ENCODE measurements at places on chromosomes 2 and 18. TPM values are rescaled to one million over a fixed set of nuclear protein-coding genes. Genes with fewer than 3 reads are reported as not detected.
A peak's percentile ranks its signal among the peaks of the same experiment; 100 is the strongest.

TGIF1 gene
- 122 TPM for total RNA-seq

SNORC gene
- total RNA-seq, result 0.63 TPM

AQP4 gene
- total RNA-seq, result not detected

ESPNL gene
- total RNA-seq, result 1.5 TPM

ARHGAP15 gene
- not detected for total RNA-seq

KCNG2 gene
- total RNA-seq, result not detected

PDE11A gene
- total RNA-seq, result 0.86 TPM

DNA sequence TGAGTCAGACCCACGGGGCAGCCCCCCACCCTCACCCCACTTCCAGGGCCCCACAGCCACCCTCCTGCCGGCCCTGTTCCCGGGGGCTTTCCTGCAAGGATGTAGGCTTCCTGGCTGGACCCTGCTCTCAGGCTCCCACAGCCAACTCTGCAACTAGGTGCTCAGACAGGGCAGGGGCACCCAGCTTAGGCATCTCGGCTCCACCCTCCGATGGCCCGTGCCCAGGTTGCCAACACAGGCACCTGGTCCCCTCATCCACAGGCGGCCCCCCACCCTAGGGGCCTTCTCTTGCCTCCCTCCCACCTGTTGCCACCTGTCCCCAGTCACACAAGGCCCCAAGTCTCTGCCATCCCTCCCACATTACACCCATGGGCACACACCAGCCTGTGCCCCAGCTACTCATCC, 34.6 kb downstream of the HS6ST1 start:
- H3K27me3 ChIP-seq, result no peaks in the 10 kb centered on the region
- no peaks in the 10 kb centered on the region for H3K36me3 ChIP-seq
- no peak for DNase-seq
- no peak overlapping the region for H3K4me3 ChIP-seq
- no peak overlapping the region for H3K27ac ChIP-seq

DNA sequence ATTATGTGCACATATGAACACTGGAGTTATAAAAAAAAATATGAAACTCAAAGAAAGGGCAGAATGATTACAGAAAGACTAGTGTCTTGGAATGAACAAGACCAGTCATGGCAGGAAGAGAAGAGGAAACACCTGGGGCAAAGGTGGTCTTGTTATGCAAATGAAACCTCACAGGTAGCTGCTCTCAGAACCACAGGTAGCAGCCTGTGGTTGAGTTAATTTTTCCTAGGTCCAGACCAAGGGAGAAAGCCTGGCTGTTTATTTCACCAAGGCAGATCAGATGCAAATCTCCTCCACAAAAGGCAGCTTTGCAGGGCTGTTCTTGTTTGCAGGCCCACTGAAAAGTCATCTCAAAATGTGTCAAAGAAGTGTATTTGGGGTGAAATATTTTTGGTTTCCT, 785.8 kb downstream of the RNF144A start:
- peaks cover 18% of the 10 kb centered on the region for H3K4me1 ChIP-seq
- no peaks in the 10 kb centered on the region for H3K36me3 ChIP-seq
- no peak overlapping the region for H3K27ac ChIP-seq

DNA sequence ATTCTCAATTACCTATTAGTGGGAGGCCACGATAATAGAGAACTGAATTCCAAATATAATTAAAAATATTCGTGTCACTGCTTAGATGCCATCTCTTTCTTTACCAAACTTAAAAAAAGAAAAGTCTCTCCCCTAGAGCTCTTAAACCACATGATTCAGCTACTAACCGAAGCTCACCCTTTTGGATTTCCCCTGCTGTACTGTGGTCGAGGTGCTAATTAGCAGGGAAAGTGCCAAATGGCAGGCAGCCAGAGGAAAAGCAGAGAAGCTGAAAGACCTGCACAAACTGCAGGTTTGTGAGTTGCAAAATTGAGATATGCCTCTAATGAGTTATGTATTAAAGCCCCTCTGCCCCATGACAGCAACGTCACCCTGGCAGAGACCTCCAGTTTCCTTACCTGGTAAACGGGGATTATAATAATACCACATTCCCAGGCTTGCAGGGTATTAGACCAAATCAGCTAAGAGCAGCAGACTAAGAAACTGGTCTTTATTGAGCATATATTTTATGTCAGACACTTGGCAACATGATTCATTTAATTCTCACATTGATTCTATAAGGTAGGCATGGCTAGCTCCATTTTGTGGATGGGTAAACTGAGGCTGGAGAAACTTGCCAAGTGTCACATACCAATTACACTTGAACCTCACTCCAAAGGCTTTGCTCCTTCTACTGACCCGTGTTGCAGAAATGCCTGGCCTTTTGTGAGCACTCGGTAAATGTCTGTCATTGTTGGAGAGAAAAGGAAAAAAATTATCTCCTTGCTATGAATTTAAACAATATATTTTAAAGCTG, 259.7 kb downstream of the LPIN1 start:
- no peak overlapping the region for H3K27ac ChIP-seq
- H3K4me1 ChIP-seq, result no peaks in the 10 kb centered on the region
- no peaks in the 10 kb centered on the region for H3K36me3 ChIP-seq
- no peak for DNase-seq

- H3K36me3 ChIP-seq, result no peaks in the 10 kb centered on the region
- H3K4me3 ChIP-seq, result no peak overlapping the region
- H3K4me1 ChIP-seq, result no peaks in the 10 kb centered on the region
- DNase-seq, result peak; percentile 32
- no peak overlapping the region for H3K27ac ChIP-seq
Measured at GRCh38 chr2:20781656-20782265, 41.1 kb downstream of the LDAH start.

DNA sequence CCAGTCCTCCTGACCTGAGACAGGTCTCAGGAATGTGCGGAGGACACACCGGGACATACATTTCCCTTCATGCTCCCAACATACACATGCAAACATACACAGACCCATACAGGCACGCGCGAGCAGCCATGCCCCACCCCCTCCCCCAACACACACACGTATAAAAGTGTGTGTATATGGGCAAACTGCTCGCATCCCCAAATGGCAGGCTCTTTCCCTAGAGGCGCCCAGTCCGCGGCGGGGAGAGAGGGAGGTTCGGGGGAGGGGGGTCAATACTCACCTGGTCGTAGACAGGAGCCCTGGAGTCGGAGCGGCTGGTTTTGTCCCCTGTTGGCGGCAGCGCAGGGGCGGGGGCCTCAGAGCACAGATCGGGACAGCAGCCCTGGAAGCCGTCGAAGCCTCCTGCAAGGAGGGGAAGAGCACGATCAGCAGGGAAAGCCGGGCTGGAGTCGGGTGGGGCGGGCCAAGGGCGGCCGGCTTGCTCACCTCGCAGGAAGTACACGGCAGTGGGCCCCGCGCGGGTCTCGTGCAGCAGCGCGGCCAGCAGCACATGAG, 682 bp downstream of the DUSP2 start:
- no peak for DNase-seq
- no peaks in the 10 kb centered on the region for H3K27me3 ChIP-seq
- H3K4me3 ChIP-seq, result peak overlapping the region; percentile 69
- H3K4me1 ChIP-seq, result peaks cover 9% of the 10 kb centered on the region
- no peaks in the 10 kb centered on the region for H3K36me3 ChIP-seq

DNA sequence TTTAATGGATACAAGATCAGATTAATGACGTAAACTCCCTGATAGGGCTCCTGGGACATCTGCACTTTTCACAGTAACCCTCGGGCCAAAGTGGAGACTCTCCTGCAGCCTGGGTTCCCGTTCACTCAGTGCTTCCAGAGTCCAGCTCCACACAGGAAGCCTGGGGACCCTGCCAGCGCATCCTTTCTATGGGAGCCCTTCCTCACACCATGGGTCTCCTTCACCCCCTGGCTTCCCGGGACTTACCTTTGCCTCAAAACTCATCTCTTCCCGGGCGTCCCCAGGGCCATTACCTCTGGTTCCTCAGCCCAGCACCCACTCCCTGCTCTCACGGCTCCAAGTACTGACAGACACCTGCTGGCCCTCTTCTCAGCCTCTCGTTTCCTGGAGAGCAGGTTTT, 40.7 kb upstream of the KLF11 start:
- H3K36me3 ChIP-seq, result no peaks in the 10 kb centered on the region
- no peak for DNase-seq
- H3K4me1 ChIP-seq, result peaks cover 5% of the 10 kb centered on the region

DNA sequence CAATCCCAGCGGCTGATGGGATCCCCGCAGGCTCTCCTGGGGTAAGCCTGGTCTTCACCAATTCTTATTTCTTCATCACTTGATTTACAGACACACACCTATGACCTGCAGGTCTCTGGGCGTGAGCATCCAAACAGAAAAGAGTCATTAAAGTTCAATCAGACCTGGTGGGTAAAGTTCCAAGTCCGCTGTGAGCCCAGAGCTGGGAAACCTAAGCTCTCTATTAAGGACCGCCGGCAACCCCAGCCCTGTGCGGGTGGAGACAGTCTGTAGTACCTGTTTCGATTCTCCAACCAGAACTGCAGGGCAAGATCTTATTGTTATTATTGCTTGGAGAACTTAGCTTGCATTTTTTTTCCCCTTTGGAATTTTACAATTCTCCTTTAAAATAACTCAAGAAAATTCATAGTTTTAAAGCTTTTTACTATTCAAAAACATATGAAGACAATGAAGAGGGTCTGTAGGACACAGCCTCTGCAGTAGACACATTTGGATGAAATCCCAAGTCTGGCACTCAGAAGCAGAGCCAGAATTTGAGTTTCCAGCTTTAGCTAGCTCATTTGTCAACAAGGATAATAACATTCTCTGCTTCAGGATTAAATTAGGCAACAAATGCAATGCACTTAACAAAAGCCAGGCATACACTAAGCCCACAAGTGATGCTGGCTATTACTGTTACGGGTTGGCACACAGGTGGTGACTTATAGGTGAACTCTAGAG, 376.4 kb downstream of the INSIG2 start:
- DNase-seq, result no peak
- no peaks in the 10 kb centered on the region for H3K36me3 ChIP-seq
- no peaks in the 10 kb centered on the region for H3K4me1 ChIP-seq
- H3K27ac ChIP-seq, result no peak overlapping the region

DNA sequence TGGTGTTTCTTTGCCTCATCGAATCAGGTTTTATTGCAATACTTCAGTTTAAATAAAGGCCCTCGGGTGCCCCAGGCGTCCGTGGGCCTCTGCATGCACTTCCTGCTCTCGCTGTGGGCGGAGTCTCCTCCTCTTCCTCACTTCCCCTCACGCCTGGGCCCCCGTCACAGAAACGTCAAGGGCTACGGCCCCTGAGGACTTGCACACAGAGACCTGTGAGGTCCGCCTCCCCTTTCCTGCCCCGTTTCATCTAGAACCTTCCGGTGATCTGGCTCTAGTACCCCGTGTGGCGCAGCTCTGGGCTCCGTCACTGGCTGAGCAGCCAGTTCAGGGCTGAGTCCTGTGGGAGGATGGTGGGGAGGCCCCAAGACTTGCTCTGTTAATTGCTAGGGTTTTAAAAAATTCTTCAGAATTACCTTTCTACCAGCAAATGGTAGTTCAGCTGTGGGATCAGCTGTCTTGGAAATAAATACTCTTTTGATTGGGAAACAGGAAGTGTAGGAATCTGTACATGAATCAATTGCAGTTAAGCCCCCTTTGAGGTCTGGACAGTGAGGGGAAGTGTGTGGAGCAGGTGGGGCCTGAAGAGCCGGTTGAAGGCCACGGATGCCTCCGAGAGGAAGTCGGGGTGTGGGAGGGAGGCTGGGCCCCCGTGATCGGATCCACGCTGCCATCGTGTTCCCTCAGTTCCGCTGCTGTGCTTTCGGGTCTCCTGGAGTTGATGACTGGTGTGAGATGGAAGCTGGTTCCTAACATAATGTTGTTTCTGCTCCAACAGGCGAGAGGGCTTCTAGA, 10.2 kb downstream of the NFATC1 start:
- H3K4me1 ChIP-seq, result peaks cover 7% of the 10 kb centered on the region
- no peak overlapping the region for H3K27ac ChIP-seq
- H3K4me3 ChIP-seq, result no peak overlapping the region
- H3K36me3 ChIP-seq, result no peaks in the 10 kb centered on the region
- DNase-seq, result no peak

DNA sequence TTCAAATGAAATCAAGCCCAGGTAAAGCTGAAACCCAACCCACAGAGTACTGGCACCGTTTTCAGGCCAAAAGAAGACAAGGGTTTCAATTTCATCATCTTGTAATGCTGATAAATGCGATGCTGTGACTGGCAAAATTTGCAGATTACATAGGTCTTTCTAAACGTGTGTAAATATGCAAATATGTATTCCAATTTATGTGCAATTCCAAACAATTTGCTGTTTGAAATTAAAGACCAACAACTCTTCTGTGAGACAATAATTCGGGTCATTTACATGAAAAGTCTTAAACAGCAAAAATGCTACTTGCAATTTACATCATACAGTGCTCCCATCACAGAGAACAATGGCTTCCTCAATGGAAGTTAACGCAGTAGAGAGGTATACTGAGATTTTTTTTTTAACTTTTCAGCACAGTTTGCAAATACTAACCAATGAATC, 2.8 kb upstream of the ZNF532 start:
- H3K27me3 ChIP-seq, result no peaks in the 10 kb centered on the region
- no peak for DNase-seq
- H3K36me3 ChIP-seq, result no peaks in the 10 kb centered on the region
- H3K27ac ChIP-seq, result no peak overlapping the region

DNA sequence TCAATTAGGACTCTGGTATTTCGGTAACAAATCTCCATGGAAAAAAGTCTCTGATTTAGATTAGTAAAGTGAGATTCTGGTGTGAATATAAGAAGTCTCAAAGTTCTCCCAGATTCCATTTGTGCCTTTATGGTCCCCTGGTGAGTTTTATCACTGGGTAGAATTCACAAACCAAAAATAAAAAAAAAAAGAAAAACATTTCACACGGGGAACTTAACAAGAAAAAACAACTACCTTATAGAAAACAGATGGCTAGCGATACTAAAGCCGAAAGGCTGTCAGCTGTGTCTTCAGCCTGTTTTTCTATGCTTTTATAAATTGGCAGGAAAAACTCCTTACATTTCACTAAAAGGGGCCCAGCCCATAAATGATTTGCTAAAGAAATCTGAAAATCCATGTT, 50.6 kb downstream of the COL5A2 start:
- peak overlapping the region; percentile 90 for H3K27ac ChIP-seq
- H3K36me3 ChIP-seq, result peaks cover 17% of the 10 kb centered on the region
- H3K4me1 ChIP-seq, result peaks cover 74% of the 10 kb centered on the region
- peak; percentile 49 for DNase-seq
- no peaks in the 10 kb centered on the region for H3K27me3 ChIP-seq

- no peak overlapping the region for H3K4me3 ChIP-seq
- no peak overlapping the region for H3K27ac ChIP-seq
- H3K4me1 ChIP-seq, result no peaks in the 10 kb centered on the region
- DNase-seq, result peak; percentile 23
- H3K27me3 ChIP-seq, result 0 out of 2 replicates have a peak, but pooled peaks cover 7% of the 10 kb centered on the region
Measured at GRCh38 chr2:161576421-161576820, 47.8 kb upstream of the SLC4A10 start.

- no peak overlapping the region for H3K4me3 ChIP-seq
- no peaks in the 10 kb centered on the region for H3K27me3 ChIP-seq
- no peaks in the 10 kb centered on the region for H3K36me3 ChIP-seq
- no peak overlapping the region for H3K27ac ChIP-seq
- no peak for DNase-seq
Measured at GRCh38 chr2:44077942-44078511, 82.2 kb upstream of the LRPPRC start.

GRCh38 chr2:28327956-28328922, 64.4 kb upstream of the FOSL2 start:
- no peaks in the 10 kb centered on the region for H3K36me3 ChIP-seq
- peak; percentile 47 for DNase-seq
- no peaks in the 10 kb centered on the region for H3K27me3 ChIP-seq
- no peak overlapping the region for H3K27ac ChIP-seq
- H3K4me3 ChIP-seq, result no peak overlapping the region

- peaks cover 42% of the 10 kb centered on the region for H3K4me1 ChIP-seq
Measured at GRCh38 chr2:63871864-63872263, 30.2 kb downstream of the UGP2 start.

Measured in GM23248 (cell line).